ENCODE measurements at places on chromosomes 3 and 15. TPM values are rescaled to one million over a fixed set of nuclear protein-coding genes. Genes with fewer than 3 reads are reported as not detected.
A peak's percentile ranks its signal among the peaks of the same experiment; 100 is the strongest.

Gene USP8
- 61.8 TPM for total RNA-seq

Gene CHRFAM7A
- 1.8 TPM for total RNA-seq

GRCh38 chr3:181912384-181912783 lies 200.7 kb downstream of the SOX2 start:
- no peak overlapping the region for H3K27ac ChIP-seq
- no peak for DNase-seq
- no peak overlapping the region for H3K4me3 ChIP-seq
- no peaks in the 10 kb centered on the region for H3K36me3 ChIP-seq
- H3K4me1 ChIP-seq, result no peaks in the 10 kb centered on the region

GRCh38 chr15:92906563-92907081 lies 6.5 kb downstream of the CHD2 start:
- peak overlapping the region; percentile 68 for H3K4me3 ChIP-seq
- H3K4me1 ChIP-seq, result peaks cover 66% of the 10 kb centered on the region
- H3K27me3 ChIP-seq, result no peaks in the 10 kb centered on the region
- no peaks in the 10 kb centered on the region for H3K36me3 ChIP-seq
- peak overlapping the region; percentile 97 for H3K27ac ChIP-seq
- peak; percentile 65 for DNase-seq

GRCh38 chr15:93362203-93362602 lies 273.2 kb upstream of the RGMA start:
- no peaks in the 10 kb centered on the region for H3K4me1 ChIP-seq
- H3K4me3 ChIP-seq, result no peak overlapping the region
- no peaks in the 10 kb centered on the region for H3K36me3 ChIP-seq
- DNase-seq, result no peak
- H3K27me3 ChIP-seq, result no peaks in the 10 kb centered on the region

DNA sequence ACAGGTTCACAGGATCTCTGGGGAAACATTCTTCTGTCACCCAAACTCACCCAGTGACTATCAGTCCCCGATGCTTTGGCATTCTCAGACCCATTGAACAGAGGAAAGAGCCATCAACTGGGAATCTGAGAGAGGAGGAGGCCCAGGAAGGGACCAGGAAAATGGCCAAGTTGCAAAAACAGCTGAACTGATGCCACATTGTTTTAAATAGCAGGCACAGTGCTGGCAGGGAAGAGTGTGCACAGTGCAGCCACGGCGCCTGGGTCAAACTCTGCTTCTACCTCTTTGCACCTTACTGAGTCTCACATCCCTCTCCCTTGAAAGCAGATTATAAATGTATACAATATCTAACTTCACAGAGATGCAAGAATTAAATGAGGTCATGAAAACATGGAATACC lies 66.4 kb downstream of the SRGAP3 start:
- no peaks in the 10 kb centered on the region for H3K27me3 ChIP-seq
- H3K27ac ChIP-seq, result no peak overlapping the region
- no peak for DNase-seq
- peaks cover 20% of the 10 kb centered on the region for H3K4me1 ChIP-seq
- H3K4me3 ChIP-seq, result no peak overlapping the region

DNA sequence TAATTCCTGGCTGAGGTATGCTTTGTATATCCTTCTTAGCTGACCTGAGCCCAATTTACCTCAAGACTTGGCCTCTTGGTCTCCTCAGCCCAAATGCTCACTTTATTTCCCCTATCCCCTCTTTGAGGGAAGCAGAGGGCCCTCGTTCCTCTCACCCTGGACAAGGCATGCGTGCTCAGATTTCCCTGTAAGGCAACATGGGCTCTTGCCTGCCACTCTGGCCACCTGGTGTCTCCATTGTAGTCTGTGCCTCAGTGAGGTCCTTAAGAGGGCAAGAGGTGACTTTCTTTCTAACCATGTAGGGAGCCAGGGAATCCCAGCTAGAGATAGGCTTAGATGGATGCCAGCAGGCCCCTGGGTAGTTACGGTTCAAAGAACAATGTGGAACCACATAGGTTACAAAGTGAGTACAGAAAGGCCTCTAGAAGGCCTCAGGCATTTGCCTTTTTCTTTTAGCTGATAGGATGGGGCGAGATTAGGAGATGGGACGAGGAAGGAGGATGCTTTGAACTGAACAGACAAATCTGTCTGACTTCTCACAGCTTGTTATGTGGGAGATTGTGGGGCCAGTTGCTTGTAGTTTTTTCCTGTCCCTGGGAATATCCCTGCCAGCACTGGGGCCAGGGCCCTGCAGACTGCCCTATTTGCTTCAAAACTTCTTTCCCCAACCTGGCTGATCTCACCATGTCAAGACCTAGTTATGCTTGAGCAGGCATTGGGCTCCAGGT lies 1.1 kb upstream of the INTS14 start:
- peaks cover 21% of the 10 kb centered on the region for H3K4me1 ChIP-seq
- no peaks in the 10 kb centered on the region for H3K27me3 ChIP-seq
- peak overlapping the region; percentile 97 for H3K4me3 ChIP-seq
- no peaks in the 10 kb centered on the region for H3K36me3 ChIP-seq
- no peak for DNase-seq
- peak overlapping the region; percentile 89 for H3K27ac ChIP-seq

DNA sequence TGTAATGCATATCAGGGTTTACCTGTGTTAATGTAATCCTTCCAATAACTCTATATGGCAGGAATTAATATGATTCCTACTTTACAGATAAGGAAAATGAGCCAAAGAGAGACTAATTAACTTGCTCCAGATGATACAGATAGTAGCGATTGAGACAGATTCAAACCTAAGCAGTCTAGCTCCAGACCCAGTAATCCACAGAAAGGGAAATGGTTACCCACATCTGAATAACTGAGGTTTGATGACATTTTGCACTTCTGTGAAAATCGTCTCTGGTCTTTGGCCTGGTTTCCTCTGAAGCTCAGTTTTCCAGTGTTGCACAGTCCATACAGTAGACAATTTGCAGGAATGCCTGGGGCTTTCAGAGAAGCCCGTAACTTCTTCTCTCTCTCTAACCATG lies 177.1 kb upstream of the UMPS start:
- H3K27ac ChIP-seq, result no peak overlapping the region
- DNase-seq, result no peak
- peaks cover 4% of the 10 kb centered on the region for H3K4me1 ChIP-seq
- no peak overlapping the region for H3K4me3 ChIP-seq
- H3K27me3 ChIP-seq, result no peaks in the 10 kb centered on the region
- no peaks in the 10 kb centered on the region for H3K36me3 ChIP-seq

DNA sequence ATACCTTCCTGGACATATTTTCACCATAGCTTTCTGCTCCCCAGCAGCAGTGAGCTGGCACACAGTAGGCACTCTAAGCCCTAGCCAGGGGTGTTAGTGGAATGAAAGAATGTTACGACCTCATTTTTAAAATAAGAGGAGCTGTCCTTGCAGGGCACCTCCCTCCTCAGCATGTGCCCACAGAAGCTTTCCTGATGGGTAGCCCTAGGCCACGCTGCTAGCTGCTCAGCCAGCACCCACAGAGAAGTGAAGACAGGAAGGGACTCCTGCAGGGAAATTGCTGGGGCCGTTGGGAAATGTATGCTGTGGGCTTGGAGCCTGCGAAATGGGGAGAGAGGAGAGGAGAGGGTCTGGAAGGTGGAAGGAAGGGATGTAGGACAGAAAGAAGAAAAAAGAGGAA lies 87.3 kb upstream of the ANKRD34C start:
- H3K36me3 ChIP-seq, result no peaks in the 10 kb centered on the region
- no peak overlapping the region for H3K4me3 ChIP-seq
- no peak overlapping the region for H3K27ac ChIP-seq
- DNase-seq, result no peak

GRCh38 chr15:79035111-79035601 lies 55.4 kb downstream of the RASGRF1 start:
- no peaks in the 10 kb centered on the region for H3K4me1 ChIP-seq
- no peaks in the 10 kb centered on the region for H3K27me3 ChIP-seq
- H3K4me3 ChIP-seq, result no peak overlapping the region
- no peak for DNase-seq
- no peaks in the 10 kb centered on the region for H3K36me3 ChIP-seq

- no peak overlapping the region for H3K4me3 ChIP-seq
- no peak for DNase-seq
- no peaks in the 10 kb centered on the region for H3K4me1 ChIP-seq
- H3K27ac ChIP-seq, result no peak overlapping the region
- no peaks in the 10 kb centered on the region for H3K36me3 ChIP-seq
- H3K27me3 ChIP-seq, result no peaks in the 10 kb centered on the region
These were observed 9.3 kb upstream of the NR2E3 start for GRCh38 chr15:71800835-71801745.

DNA sequence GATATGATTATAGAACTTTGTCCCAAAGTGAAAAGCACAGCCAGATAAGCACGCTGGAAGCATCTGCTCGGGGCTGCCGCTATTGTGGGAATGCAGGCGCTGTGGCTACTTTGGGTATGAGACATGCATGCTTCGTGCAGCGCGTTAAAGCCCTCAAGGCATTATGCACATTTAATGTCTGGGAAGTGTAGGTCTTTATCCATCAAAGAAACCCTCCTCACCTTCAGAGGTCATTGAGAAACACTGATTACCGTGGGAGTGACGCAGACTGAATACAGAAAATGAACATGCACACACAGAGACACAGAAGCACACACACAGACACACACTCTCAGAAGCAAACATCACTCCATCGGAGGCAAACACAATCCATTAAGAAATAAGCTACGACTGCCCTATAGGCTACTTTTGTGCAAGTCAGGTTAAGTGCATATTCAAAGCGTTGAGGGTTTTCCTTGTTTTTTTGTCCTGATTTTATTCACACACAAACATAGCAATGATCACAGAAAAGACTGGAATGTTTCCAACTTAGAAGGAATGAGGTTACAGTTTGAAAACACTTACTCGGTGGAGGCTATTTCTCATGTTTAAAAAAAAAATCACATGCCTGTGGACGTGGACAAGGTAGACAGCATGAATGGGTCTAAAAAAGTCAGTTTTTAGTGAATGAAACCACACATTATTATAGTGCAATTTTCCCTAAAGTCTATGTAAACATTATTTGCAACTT lies 68.5 kb downstream of the PLCH1 start:
- H3K4me3 ChIP-seq, result no peak overlapping the region
- no peaks in the 10 kb centered on the region for H3K4me1 ChIP-seq
- no peaks in the 10 kb centered on the region for H3K27me3 ChIP-seq
- DNase-seq, result no peak

DNA sequence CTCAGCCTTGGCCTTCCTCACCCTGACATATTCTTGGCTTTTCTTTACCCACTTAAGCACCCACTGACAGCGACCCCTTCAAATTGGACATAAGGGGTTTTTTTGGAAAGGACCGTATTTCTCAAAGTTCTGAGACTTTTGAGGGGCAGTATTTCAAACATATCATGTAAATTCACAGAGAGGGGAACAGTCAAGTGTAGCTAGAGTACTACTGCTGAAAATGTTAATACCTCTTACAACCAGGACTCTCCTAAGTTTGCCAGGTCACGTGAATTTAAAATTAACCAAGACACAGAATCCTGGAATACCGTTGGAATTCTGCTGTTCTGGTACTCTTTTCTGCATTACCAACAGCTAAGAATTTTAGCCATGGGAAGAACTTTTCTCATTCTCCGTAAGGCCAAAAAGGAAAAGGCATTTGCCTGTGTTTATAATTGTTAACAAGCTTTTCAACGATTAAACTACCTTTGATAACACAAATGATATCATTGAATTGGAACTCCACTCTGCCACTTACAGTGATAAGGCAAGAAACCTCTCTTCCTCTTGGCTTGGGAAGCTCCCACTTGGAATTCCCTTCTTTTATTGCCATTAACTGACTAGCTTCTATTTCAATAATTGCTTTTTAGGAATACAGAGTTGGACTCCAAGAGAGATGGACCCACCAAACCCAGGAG lies 597 bp upstream of the GBE1 start:
- no peaks in the 10 kb centered on the region for H3K27me3 ChIP-seq
- H3K4me3 ChIP-seq, result peak overlapping the region; percentile 63
- peaks cover 16% of the 10 kb centered on the region for H3K4me1 ChIP-seq
- H3K36me3 ChIP-seq, result no peaks in the 10 kb centered on the region

DNA sequence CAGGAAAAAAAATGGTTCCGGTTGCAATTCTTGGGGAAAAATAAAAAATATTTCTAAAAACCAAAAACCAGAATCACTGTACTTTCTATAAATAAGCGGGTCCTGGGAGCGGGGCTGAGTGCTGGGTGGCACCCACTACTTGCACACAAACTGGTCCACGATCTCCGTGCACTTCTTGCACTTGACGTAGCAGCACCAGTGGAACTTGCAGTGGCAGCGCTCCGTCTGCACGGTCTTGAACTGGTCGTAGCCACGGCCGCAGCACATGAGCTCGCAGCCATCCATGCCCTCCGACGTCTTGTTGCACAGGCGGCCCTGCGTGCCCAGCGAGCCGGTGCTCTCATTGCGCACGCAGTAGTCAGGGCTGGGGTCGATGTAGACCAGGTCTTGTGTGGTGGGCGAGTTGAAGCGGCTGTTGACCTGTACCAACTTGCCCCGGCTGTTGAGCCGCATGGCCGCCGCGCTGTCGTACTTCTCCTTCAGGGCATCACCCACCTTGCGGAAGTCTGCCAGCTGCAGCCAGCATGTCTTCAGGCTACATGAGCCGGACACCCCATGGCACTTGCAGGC lies 17.1 kb downstream of the WNT5A start:
- H3K4me1 ChIP-seq, result no peaks in the 10 kb centered on the region
- no peak overlapping the region for H3K27ac ChIP-seq
- H3K36me3 ChIP-seq, result no peaks in the 10 kb centered on the region
- no peaks in the 10 kb centered on the region for H3K27me3 ChIP-seq

GRCh38 chr15:40435710-40436089 lies 5.1 kb upstream of the BAHD1 start:
- no peak overlapping the region for H3K27ac ChIP-seq
- H3K4me1 ChIP-seq, result peaks cover 28% of the 10 kb centered on the region
- no peaks in the 10 kb centered on the region for H3K27me3 ChIP-seq
- no peaks in the 10 kb centered on the region for H3K36me3 ChIP-seq
- DNase-seq, result no peak
- peak overlapping the region; percentile 48 for H3K4me3 ChIP-seq

GRCh38 chr3:150874666-150875219 lies 30.5 kb downstream of the MINDY4B start:
- no peak for DNase-seq
- no peaks in the 10 kb centered on the region for H3K27me3 ChIP-seq
- no peak overlapping the region for H3K4me3 ChIP-seq
- H3K27ac ChIP-seq, result no peak overlapping the region
- no peaks in the 10 kb centered on the region for H3K4me1 ChIP-seq

- H3K36me3 ChIP-seq, result no peaks in the 10 kb centered on the region
- DNase-seq, result no peak
- no peaks in the 10 kb centered on the region for H3K4me1 ChIP-seq
- H3K27ac ChIP-seq, result no peak overlapping the region
These were observed 116.7 kb downstream of the DLG1 start for GRCh38 chr3:197181741-197182140.

GRCh38 chr15:70059476-70060213 lies 38.1 kb downstream of the TLE3 start:
- H3K36me3 ChIP-seq, result peaks cover 33% of the 10 kb centered on the region
- no peak overlapping the region for H3K27ac ChIP-seq
- H3K27me3 ChIP-seq, result no peaks in the 10 kb centered on the region
- H3K4me1 ChIP-seq, result no peaks in the 10 kb centered on the region

GRCh38 chr3:139935866-139936817 lies 1.2 kb downstream of the CLSTN2 start:
- H3K4me1 ChIP-seq, result no peaks in the 10 kb centered on the region
- no peak overlapping the region for H3K27ac ChIP-seq
- H3K4me3 ChIP-seq, result no peak overlapping the region
- no peaks in the 10 kb centered on the region for H3K27me3 ChIP-seq

GRCh38 chr3:134132961-134133360 lies 103.2 kb upstream of the SLCO2A1 start:
- H3K36me3 ChIP-seq, result no peaks in the 10 kb centered on the region
- H3K4me3 ChIP-seq, result no peak overlapping the region
- no peak overlapping the region for H3K27ac ChIP-seq
- DNase-seq, result no peak

- H3K27me3 ChIP-seq, result no peaks in the 10 kb centered on the region
- H3K4me3 ChIP-seq, result no peak overlapping the region
- no peaks in the 10 kb centered on the region for H3K36me3 ChIP-seq
- H3K4me1 ChIP-seq, result no peaks in the 10 kb centered on the region
These were observed 140.9 kb downstream of the NLGN1 start for GRCh38 chr3:173538410-173538809.
